ENCODE measurements at places on chromosomes 6 and 20.

DNA sequence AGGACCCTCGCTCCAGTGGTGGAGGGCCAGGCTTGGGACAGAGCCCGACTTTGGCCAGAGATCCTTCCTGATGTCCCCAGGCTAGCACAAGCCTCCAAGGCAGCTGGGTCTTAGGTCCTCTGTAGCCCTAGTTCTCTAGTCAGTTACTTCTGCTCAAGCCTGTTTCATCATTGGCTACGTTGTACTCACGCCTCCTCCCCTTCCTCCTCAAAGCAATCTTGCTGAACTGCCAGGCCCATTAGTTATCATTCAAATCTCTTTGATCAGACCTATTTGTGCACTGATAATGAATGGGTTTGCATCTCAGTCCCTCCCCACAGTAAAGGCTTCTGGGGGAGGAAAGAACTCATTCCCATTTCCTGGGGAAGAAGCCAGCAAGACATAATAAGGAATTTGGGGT lies 256.8 kb downstream of the NFATC2 start:
- no peak for DNase-seq

DNA sequence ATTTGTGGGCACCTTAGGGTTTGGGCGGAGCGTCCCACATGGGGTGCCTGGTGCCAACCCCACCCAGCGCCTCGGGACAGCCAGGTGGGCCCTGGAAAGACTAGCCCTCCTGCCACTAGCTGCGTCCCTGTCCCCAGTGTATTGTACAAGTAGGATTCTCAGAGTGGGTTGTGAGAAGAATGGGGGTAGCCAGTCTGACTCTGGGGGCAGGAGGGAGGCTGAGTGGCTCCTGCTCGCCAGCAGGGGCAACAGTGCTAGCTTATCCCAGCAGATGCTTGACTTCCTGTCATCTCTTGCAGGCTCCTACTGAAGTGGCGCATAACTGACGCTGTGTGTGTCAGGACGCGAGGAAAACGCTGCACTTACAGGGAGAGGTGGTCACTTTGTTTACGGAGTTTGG lies 9.3 kb downstream of the PSMA7 start:
- no peak for DNase-seq

GRCh38 chr6:91573826-91574416 lies 987.0 kb upstream of the MAP3K7 start:
- no peak for DNase-seq

GRCh38 chr6:42624601-42625000 lies 60.8 kb downstream of the UBR2 start:
- DNase-seq, result no peak

DNA sequence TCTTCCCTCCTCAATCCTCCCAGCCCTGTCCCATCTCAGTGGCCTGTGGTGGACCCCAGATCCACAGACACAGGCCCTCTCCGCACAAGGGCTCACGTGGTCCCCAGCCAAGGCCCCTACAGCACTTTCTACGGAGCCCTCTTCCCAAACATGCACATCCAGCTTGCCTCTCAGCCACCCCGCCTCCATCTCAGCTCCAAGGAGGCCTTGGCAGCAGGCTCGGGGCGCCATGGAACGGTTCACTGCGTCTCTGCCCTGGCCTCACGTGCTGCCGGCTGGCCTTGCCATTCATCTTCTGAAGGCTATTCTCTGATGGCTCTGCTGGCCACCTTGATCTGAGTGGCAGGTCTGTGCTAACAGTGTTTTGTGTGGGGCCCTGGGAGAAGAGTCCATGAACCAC lies 33.0 kb downstream of the GNAS-AS1 start:
- DNase-seq, result no peak

DNA sequence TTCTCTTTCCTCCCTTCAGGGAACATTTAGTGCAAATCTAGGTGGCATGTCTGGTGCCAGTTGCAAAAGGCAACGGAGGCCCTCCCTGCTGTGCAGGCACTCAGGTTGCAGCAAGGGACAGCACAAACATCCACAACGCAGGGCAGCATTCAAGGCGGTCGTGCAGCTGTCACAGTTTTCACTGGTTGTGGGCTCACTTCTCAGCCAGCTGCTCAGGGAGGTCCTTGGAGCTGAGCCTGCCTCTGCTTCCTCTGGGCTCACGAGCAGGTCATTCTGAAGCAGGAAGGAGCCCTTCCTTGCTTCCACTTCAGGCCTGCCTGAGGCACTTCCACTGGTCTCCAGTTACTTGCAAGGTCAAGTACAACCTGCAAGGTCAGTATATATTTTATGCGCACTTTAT lies 3.8 kb upstream of the NPEPL1 start:
- DNase-seq, result no peak

DNA sequence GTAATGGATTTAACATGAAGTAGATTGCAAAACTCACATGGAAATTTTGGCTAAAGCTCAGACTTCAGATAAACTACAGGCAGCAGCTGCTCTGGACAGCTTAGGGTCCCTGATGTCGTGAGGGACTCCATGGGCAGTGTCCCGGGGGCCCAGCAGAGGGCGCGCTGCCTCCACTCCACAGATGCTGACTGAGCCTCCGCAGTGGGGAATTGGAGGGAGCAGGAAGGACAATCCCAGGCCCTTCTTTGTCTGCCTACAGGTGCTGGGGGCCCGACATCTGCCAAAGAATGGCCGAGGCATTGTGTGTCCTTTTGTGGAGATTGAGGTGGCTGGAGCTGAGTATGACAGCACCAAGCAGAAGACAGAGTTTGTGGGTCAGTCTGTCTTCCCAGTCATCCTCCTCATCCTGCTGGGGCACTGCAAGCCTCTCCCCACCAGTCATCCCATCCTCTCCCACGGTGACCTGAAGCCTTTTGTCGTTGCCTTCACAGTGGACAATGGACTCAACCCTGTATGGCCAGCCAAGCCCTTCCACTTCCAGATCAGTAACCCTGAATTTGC lies 35.9 kb downstream of the PLCG1 start:
- peak; percentile 68 for DNase-seq

DNA sequence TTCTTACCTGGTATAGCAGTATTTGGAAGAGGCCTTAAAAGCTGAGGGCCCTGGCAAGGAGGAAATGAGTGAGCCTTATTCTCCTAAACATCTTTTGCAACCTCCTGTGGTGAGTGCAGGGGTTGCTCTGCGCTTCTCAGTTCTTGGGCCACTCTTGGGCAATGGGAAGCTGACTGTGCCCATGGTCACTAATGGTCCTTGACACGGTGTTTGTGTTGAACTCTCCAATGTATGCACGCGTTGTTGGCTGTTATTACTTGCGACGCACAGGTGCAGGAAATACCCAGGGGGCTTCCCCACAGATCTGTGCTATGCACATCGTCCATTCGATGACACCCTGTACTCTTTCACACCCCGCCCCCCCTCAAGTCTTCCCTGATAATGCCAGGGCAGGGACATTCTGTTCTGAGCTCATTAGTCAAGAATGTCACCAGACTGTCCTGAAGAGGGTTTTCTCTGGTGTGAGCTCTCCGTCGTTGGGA lies 79.7 kb downstream of the EDN1 start:
- no peak for DNase-seq

GRCh38 chr20:59571551-59572314 lies 32.6 kb upstream of the PHACTR3 start:
- DNase-seq, result peak; percentile 43

DNA sequence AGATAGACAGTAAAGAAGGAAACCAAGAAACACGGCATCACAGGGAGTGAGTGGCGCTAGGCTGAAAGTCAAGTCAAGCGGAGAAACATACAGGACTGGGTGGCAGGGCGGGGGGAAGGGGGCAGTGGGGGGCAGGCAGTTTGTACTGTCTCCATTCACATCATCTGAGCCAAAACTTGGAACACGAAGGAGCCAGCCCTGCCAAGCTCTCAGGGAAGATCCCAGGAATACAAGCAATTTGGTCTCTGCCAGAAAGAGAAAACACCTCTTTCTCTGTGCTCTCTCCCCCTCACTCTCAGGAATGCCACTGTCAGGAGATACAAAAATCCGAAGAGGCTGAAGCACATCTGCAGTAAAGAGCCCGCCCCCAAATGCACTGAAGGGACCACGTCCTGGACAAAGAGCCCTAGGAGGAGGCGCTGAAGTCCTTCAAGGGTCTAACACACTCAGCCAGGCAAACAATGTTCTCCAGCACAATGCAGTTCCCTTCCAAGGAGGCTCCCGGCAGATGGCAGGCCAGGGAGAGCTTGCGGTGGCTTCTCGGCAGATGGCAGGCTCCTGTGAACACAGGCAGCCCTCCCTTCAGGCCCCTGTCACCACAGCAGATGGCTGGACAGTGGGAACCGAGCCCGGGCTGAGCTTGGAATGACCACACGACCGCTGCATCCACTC lies 90.0 kb downstream of the ATP9A start:
- DNase-seq, result peak; percentile 78

GRCh38 chr20:10635476-10636208 lies 38.2 kb downstream of the JAG1 start:
- no peak for DNase-seq

GRCh38 chr20:39800548-39800947 lies 838.4 kb downstream of the DHX35 start:
- no peak for DNase-seq

DNA sequence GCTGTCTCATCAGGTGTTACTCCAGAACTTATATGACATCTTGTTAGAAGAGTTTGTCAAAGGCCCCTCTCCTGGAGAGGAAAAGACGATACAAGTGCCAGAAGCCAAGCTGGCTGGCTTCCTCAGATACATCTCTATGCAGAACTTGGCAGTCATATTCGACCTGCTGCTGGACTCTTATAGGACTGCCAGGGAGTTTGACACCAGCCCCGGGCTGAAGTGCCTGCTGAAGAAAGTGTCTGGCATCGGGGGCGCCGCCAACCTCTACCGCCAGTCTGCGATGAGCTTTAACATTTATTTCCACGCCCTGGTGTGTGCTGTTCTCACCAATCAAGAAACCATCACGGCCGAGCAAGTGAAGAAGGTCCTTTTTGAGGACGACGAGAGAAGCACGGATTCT lies 43.7 kb upstream of the SMIM28 start:
- no peak for DNase-seq

- DNase-seq, result no peak
These were observed 10.7 kb upstream of the GSTA4 start for GRCh38 chr6:53005663-53006250.

- DNase-seq, result no peak
These were observed 79.0 kb upstream of the EEF1E1 start for GRCh38 chr6:8181160-8181881.

- no peak for DNase-seq
These were observed 63.5 kb upstream of the ASCC3 start for GRCh38 chr6:100944644-100945043.

DNA sequence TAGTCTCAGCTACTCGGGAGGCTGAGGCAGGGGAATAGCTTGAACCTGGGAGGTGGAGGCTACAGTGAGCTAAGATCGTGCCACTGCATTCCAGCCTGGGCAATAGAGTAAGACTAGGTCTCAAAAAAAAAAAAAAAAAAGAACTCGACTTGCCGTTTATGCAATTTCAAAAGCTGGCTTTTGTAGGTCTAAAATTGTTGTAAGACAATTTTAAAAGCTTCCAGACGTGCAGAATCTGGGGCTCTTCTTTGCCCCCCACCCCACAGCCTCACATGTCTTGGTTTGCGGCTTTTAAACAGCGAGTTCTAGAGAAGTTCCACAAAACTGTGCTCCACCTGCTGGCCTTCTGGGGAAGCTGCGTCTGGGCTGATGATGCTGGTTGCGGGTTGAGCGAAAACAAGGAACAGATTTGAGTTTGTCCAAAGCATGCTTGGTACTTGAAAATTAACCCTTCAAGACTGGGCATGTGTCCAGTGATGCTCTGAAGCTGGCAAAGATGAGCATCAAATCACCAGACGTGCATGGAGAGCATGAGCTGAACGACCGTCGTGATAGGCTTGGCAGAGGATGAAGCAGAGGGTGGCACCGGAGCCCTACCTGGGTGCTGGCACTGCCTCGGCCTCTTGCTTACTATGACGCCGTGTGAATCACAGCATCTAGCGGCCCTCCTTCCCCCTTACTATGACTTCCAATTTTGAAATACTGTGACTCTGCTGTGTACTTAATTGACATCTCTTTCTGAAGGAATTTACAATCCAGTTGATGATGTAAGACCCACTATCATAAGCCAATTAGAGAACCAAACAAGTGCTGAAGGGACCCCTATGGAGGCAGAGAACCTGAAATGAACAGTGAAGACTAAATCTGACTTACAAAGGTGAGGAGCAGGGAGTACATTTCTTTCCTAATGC lies 171.4 kb downstream of the GMPR start:
- peak; percentile 15 for DNase-seq

Measured in anterior cingulate cortex (tissue), 58 donors.